SK-N-DZ (cell line): ENCODE measurements at places on chromosomes 13 and 19.

DNA sequence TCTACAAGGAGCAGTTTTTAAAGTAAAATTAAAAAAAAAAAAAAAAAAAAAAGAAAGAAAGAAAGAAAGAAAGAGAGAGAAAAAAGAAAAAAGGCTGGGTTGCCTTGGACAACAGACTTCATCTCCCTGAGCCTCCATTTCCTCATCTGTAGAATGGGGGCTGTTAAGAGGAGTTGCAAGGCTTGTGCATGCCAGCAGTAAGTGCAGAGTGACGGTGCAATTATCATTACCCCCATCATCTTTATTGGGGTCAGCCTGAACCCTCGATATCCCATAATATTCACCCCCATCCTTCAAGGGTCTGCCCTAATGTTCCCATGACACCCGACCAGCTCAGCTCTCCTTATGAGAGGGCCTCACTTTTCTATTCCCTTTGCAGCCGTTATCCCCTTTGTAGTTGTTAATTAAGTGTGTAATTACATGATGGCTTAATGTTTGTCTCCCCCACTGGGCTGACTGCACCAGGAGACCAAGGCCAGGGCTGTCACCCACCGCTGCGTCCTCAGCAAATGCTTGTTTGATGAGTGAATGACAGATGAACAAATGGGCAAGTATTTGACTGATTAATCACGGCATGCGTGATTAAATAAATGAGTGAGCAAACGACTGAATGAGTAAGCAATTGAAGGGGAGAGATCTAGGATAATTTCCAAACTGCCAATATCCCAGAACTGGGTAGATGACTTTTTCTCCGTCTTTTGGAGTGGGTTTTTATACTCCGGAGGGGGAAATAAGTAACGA is 10.1 kb downstream of the FOSB start:
- no peak for DNase-seq

DNA sequence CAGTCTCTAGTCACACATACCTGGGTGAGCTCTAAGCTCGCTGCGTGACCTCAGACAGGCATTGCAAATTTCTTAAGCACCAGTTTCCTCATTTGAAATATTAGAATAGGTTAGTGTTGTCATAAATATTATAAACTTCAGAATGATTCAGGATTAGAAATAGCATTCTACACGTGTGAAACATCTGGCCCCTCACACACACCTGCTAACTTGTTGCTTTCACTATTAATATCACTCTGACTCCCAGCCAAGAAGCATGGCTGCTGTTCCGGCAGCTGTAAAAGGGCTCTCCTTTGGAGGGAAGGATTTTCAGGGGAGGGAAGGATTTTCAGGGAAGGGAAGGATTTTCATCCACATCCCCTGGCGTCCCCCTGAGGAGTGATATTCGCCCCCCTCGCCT is 161.3 kb upstream of the GPR12 start:
- no peak for DNase-seq

DNA sequence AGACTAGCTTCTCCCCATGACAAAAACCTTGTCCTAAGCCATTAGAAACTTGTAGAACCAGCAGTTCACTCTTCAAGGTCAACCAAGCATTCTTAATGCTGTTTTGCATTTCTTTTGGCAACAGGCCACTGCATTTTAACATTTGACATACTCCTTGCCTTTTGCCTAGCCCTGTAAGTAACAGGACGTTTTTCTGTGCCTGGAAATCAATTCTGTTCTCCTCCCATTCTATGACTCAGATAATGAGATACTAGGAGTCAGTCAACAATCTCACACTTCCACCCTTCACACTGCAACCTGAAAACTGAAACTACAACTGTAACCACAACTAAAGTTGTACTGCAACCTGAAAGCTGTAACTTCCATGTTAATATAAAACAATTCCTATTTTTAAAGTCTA is 268.7 kb downstream of the MZT1 start:
- DNase-seq: no peak

DNA sequence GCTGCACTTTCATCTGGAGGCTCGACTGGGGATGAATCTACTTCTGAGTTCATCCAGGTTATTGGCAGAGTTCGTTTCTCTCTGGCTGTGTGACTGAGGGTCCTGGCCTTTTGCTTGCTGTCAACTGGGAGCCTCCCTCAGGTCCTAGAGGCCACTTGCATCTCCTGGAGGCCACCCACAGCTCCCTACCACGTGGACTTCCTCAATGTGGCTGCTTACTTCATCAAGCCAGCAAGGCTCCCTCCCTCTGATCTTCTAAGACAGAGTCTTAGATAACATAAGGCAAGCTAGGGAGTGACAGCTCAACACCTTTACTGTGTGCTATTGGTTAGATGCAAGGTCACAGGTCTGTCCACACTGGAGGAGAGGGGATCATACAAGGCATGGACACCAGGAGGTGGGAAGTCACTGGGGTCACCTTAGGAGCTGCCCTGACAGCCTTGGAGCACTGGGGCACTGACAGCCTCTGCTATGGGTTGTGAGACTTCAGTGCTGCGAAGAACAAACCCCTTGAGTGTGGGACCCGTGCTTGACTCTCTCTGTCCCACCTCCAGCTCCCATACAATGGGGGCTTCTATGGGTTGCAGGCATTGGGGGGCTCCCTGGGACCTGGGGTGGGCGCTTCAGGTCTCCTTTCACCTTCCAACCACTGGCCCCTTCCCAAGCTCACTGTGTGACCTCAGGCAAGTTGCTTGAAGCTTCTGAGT is 5.3 kb downstream of the FAM187B start:
- no peak for DNase-seq

DNA sequence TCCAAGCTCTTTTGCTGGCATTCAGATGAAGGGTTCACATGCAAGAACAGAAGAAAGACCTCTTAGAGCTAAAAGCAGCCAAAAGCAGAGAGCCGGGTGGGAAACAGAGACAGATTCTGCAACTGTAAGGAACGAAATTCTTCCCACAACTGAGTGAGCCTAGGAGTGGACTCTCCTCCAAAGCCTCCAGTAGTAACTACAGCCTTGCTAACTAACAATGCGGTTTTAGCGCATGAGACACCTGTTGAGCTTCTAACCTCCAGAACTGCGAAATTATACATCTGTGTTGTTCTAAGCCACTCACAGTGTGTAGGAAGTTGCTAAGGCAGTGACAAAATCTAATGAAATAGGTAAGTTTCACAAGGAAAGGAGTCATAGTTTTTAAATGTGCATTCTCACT is 98.1 kb upstream of the SLITRK1 start:
- no peak for DNase-seq

DNA sequence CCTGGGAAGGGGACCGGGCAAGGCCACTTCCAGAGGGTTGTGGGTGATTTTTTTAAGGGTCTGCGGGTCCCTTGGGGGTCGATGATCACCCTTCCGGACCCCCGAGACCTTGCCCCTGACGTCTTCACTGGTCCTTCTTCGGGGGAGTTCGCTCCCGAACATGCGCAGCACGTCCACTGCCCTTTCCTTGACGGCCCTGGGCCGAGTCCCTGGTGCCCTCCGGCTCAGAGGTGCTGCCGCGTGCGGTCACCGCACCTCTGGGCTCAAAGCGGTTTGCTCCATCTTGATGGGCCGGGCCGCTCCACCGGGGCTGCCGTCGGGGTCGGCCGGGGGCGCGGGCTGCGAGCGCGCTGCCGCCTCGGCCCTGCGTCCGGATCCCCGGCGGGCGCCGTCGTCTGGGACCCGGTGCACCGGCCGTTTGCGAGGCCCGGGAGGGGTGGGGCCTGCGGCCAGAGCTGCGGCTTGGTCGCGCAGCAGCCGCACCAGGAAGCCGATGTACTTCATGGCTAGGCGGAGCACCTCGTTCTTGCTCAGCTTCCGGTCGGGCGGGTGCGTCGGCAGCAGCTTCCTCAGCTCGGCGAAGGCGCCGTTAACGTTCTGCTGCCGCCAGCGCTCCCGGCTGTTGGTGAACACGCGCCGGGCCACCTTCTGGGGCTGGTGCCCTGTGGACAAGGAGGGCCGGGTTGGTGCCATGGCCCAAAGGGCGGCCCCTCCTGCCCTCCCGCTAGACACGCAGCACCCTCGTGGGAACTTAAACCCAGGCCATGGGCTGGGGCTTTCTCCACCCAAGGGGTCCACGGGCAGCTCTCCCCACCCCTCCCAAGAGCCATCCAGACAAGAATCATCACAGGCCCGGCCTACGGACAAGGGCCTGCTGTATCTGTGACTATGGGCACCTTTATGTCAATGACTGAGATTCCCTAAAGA is 3.3 kb downstream of the LYL1 start:
- no peak for DNase-seq

DNA sequence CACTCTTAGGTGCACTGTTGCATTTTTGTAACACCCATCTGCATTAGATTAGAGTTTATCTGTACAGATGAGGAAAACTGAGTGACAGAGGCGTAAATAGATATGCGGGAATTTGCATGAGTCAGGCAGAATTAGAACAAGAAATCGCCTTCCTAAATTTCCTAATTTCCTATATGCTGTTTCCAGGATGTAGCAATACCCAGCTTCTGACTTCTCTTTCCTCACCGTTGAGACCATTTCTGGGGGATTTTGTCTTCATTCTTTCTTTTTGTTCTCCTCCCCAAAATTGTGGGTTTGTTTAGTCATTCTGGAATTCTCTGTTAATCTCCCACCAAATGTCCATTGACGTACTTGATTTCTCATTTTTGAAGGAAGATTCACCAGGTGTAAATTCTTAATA is 10.6 kb upstream of the ZNF792 start:
- DNase-seq: no peak

- DNase-seq: no peak
Observed at GRCh38 chr13:38635030-38635429, 51.8 kb upstream of the FREM2 start.

- no peak for DNase-seq
Observed at GRCh38 chr19:42441049-42441445, 1.7 kb downstream of the CXCL17 start.

GRCh38 chr19:49061000-49061399 is 3.5 kb upstream of the CGB7 start:
- DNase-seq: no peak

DNA sequence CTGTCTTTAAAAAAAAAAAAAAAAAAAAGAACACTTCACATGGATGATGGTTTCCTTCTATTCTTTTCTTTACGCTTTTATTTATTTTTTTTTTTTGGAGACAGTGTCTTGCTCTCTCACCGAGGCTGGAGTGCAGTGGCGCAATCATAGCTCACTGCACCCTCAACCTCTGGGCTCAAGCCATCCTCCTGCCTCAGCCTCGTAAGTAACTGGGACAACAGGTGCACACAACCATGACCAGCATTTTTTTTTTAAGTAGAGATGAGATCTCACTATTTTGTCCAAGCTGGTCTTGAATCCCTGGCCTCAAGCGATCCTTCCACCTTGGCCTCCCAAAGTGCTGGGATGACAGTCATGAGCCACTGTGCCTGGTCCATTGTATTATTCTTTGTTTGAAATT is 24.3 kb downstream of the ANKRD27 start:
- no peak for DNase-seq

DNA sequence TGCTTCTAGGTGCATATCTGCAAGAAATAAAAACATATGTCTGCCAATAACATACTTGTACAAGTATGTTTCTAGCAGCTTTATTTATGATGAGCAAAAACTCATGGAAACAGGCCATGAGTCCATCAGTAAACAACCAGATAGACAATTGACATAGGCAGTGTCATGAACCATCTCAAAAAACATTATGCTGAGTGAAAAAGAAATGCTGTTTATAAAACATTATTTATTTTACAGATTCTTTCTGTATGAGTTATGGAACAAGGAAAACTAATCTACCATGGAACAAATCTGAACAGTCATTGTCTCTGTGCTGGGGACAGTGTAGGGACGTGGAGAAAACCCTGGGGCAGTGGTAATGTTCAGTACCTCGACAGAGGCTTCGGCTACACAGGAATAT is 283.9 kb downstream of the UQCRFS1 start:
- DNase-seq: no peak

DNA sequence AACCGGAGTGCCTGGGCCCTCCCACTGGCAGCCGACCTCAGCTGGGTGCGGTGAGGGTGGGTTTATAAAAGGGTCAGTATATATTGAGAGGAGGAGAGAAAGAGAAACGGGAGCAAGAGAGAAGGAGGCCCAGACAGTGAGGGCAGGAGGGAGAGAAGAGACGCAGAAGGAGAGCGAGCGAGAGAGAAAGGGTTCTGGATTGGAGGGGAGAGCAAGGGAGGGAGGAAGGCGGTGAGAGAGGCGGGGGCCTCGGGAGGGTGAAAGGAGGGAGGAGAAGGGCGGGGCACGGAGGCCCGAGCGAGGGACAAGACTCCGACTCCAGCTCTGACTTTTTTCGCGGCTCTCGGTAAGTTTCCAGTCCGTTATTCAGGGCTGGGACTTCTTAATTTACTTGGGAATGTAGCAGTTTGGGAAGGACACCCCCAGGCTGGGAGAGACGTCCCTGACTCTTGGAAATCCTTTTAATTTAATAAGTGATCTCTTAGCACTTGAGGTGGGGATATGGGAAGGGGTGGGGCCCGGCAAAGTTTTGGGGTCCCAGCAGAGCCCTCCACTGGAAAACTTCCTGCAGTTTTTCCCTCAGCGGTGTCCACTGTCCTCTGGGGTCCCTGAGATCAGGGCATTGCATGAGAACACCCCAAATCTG is at the start of gene EMP3:
Gene EMP3 (plus strand): TSS at position 288 of the 646 bp plus-strand sequence. CDS start 1,293 bp downstream, outside the sequence.
- peak; percentile 57 for DNase-seq

GRCh38 chr13:75763512-75763911 is 127.4 kb downstream of the LMO7 start:
- DNase-seq: no peak

DNA sequence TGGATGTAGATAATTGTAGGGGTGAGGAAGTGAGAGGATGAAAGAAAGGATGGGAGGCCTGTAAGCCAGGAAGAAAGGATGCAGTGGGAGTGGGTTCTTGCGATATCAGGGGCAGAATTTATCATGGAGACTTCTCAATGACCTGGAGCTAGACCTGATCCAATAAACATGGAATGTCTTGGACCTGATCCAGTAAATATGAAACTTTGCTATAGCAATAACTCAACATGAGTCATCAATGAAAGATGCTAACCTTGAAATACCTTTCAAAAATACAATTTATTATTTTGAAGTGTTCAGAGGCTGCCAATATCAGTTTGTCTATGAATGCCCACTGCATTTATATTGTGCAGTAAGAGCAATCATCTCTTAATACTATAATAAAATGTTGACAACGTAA is 279.5 kb downstream of the POU4F1 start:
- DNase-seq: no peak

GRCh38 chr19:5141129-5141849 is 172.4 kb downstream of the KDM4B start:
- DNase-seq: no peak

DNA sequence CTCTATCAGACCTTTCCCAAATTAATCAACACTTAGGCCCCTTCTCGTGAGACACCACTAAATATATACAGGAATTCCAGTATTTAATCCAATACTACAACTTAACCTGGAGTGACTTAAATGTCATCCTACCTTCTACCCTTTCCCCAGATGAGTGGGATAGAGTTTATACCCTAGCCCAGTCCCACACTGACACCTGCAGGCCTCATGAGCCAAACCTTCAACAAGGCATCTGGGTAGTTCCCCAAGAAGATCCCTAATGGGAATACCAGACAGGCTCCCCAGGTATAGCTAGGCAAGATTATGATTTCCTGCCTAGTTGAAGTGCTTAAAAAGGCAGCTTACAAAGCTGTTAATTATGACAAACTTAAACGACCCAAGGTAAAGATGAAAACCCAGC is 15.9 kb downstream of the ZNF83 start:
- no peak for DNase-seq

- DNase-seq: no peak
Observed at GRCh38 chr19:44682807-44683206, 11.5 kb downstream of the CEACAM19 start.

GRCh38 chr13:71967990-71968389 is 101.0 kb upstream of the DACH1 start:
- DNase-seq: no peak
